ENCODE measurements at places on chromosomes 12 and 14.

DNA sequence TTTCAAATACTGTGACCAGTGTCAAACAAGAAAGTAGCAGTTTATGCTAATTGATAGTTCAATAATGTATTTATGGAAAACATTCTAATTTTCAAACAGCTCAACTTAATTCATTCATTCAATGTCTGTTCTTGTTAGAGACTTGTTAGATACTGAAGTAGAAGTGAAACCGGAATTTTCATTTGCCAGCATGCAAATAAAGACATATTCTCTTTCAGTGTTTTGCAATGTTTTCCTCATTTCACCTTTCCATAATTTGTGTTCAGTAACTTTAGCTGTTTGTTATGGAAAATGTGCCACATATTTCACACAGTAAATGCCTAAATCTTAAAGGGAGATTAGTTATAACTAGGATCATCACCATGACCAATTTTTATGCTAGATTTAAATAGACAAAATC is 21.2 kb downstream of the TAS2R50 start:
- DNase-seq: no peak

- no peak for DNase-seq
Observed at GRCh38 chr12:66467932-66468331, 165.6 kb downstream of the HELB start.

DNA sequence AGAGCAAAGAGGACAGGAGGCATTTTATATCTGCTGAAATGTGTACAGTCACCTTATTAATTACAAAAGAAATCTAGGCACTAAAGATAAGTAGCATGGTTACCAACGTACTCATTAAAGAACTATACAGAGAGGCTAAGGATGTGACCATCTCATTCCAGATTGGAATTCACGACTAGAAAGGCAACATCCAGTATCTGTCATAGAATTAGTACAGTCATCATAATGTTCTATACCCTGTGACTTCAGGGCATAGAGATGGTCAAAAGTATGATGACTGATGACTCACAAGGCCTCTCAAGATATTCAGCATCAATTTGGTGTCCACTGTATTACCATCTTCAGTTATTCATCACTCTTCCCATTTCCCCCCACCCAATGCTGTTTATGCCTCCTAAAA is 144.0 kb upstream of the PLEKHG7 start:
- DNase-seq: no peak

- no peak for DNase-seq
Observed at GRCh38 chr12:15417691-15418090, 95.4 kb downstream of the PTPRO start.

DNA sequence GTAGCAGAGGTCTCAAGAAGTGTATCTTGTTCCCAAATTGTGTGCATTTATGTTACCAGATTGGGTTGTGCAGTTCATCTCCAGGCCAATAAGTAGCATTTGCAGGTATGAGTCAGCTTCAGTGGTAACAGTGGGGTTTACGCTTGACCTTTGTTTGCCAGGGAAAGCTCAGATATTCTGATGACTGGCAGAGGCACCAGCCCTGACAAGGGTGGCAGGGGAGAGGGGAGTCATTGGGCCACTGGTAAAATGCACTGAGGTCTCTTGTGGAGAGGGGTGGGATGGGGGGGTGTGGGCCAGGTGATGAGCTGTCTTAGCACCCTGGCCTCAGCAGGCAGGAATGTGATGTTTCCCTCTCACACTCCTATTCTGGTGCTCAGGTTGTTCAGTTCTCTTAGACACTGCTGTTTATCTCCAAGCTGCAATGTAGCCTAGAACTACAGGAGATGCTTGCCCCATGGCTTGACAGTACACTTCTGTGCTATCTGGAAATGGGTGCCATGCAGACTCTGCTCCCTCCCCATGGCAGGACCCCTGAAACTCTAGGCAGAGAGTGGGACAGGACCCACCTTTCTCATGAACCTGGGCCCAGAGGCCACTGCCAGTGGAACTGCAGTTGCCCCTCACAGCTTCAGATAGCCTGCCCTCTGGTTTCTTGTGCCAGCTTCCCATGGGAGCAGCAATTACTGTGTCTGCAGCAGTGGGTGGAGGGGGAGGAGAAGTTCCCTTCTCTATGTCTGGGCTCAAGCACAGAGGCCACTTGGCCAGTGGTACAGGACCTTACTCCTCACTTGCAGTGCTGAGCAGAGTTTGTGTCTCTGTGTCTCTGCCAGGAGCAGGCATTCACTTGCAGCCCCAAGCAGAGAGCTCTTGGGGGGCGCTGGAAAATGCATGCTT is 31.9 kb downstream of the USP15 start:
- DNase-seq: no peak

DNA sequence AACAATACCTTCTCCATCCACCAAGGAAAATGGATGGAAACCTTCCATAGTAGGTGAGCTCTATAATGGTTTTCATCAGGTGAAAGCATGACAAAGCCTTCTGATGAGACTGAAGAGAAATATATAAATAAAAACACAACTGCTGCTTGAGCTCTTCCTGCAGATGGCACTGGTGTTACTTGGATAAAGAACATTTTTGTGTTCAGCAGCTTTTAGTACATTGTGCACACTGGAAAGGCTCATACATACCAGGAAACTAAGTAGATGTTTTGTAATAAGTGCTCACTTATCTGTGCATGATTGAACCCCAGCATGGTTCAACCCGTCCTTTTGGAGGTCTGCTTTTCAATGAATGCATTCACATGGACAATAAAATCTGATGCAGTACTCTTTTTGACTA is 357.3 kb upstream of the MIS18BP1 start:
- DNase-seq: no peak

- DNase-seq: no peak
Observed at GRCh38 chr12:107856096-107856495, 81.6 kb downstream of the ASCL4 start.

- no peak for DNase-seq
Observed at GRCh38 chr12:120583478-120584030, 2.4 kb upstream of the POP5 start.

DNA sequence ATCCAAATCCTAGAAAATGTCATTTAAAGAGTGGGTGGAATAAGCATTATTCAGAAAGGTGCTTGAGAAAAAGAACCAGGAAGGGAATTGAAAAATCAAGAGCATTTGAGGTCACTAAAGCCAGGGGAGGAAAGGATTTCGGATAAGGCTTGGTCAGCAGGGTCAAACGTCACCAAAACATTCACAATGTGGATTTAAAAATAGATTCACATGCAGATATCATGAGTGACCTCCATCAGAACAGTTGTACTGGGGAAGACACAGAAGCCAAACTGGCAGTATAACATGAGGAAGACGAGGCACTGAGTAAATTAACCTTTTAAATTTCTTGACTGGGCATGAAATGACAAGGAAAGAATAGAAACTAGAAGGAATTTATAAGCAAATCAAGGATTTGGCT is 175.1 kb upstream of the CCDC196 start:
- DNase-seq: no peak

- DNase-seq: no peak
Observed at GRCh38 chr14:44940211-44940610, 21.5 kb downstream of the KLHL28 start.

GRCh38 chr12:70646850-70647249 is 9.6 kb upstream of the PTPRB start:
- DNase-seq: no peak

DNA sequence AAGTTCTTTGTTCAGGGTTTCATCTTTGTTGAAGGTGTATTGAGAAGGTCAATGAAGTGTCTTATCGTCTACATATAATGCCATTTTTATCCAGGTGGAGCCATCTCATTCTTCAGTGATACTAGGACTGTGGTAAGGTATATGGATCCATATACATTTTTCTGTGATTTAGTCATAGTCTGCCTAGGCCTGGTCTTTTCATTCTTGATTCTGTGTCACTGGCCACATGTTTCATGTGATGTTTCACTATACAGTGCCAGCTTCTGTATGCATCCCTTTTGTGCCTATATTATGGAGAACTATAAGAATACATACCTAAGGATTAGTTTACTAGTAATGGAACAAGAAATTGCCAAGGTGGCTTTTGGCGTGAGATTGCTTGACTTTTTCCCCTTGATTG is 40.5 kb downstream of the VEZT start:
- no peak for DNase-seq

- no peak for DNase-seq
Observed at GRCh38 chr12:49231878-49232655, 32.8 kb upstream of the TUBA1C start.

DNA sequence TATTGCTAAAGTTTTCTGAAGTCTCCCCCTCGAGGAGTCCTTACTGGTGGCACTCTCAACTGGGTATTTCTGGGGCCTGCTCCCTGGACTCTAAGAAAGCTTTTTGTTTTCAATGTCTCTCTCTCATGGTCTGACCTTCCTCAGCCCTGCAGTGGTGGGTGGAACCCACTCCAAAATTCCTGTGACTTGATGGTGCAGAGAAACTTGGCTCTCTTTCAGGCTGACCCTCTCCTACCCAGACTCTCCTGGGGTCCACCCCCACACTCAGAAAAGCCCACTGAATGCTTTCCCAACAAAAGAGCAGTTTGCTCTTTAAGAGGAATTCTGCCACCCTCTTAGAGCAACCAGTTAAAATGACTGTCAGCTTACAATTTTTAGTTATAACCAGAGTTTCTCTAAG is 967 bp upstream of the PTCSC3 start:
- DNase-seq: no peak

- DNase-seq: no peak
Observed at GRCh38 chr12:24379861-24380521, 430.5 kb upstream of the SOX5 start.

DNA sequence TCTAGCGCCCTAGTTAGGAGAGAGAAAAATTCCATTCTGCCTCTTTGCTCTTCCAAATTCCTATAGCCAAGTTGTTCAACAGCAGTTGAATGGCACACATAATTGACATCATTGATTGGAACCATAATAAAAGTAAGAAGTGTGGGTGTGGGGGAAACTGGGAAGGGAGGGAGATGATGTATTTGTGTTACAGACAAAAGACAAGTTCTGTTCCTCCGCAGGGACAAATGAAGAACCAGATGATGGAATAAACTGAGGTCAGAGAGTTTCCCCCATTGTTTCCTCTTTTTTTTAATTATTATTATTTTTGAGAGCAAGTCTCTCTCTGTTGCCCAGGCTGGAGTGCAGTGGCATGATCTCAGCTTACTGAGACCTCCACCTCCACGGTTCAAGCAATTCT is 34.9 kb downstream of the GDF11 start:
- DNase-seq: no peak

DNA sequence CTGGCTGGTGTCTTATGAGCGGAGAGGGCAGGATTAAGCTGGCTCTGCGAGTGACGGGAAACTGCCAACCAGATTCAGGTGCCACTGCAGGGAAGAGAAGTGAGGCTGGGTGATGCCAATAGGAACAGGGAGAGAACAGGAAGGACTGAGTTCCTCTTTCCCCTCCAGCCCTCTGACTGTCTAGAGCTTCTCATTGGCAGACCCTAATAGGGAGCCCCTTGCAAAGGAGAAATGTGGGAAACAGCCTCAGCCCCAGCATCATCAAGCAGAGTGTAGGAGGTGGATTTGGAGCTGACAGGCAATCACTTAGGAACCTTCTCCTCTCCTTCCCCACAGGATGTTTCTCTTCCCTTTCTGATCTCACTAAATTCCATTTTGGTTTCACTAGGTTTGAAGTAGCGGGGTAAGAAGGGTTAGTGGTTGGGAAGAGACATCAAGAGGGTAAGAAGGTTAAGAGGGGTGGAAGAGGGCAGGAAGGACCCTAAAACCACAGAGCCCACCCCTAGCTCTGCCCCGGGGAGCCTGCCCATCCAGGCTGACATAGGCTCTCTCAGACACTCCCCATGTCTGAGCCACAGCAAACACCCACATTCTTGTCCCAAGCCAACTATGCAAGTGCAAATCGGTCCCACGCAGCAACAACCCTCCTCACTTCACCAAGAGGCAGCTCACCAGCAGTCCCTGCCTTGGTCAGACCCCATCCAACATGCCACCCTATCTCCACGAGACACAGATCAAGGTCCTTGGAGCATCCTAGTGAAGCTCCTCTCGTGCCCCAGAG is 111.1 kb downstream of the STAB2 start:
- DNase-seq: no peak

DNA sequence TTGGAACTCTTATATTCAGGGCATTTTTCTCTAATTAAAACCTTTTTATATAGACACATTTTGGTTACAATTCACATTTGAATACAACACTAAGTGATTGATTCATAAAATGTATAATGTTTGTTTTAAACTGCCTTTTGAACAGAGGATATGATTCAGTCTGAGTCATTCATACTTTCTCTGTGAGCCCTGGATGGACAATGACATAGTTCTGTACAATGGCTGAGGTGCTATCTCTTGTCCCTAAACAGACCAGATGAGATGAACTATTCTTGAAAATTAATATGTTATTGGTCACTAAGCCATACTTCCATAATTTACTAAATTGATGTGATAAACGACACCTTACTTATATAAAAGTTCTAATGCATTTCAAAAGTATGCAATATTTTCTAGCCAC is 199.7 kb upstream of the ATXN7L3B start:
- no peak for DNase-seq

DNA sequence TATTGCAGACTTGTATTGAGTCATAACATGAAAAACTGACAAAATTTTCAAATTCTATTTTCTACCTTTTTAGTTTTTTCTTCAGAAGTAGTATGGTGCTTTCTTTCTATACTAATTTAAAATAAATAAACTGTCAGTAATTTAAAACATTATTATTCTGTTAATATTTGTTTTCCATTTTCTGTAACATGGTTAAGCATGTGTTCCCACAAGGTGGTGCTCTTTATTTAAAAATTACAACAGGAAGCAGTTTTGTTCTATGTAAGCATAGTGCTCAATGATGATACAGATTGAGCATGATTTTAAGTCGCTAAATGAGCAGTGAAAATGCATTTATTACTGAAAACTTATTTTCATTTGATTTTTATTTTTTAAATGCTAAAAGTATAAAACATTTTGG is 114.6 kb downstream of the PPFIA2 start:
- no peak for DNase-seq

DNA sequence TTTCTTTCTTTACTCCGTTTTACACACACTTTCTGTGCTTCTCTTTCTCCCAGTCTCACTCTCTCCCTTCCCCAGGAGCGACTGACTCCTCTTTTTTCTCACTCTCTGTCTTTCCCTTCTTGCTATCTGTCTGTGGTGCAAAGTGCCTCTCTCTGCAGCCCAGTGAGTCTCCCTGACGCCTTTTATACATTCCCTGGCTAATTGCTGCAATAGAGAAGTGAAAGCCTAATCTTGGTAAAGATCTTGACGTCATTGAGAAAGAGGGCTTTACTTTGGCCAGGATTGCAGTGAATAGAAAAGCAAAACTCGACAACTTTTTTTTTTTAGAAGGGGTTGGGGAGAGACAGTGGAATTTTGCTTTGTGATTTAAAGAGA is 706 bp upstream of the DIO2 start:
- no peak for DNase-seq

DNA sequence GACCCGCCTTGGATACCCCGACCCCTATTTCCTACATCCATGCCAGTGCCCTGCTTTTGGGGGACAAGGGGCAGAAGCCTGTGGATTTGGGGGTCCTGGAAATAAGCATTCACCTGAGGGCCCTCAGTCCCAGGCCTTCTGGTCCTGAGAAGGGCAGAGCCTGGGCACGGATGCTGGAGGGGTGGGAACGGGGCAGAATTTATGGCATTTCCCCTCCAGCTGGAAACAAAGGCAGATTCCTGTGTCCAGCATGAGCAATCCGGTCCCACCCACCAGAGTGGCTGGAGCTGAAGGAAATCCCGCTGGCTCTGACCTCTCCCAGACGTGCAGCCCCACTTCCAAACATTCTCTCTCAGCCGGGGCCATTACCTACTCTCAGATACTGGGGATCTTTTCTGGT is 9.3 kb downstream of the ANKRD33 start:
- DNase-seq: no peak

GRCh38 chr12:131795690-131796410 is 32.3 kb upstream of the MMP17 start:
- no peak for DNase-seq

Measured in C1 segment of cervical spinal cord (tissue), 14 donors.